SK-N-SH (cell line): ENCODE measurements at places on chromosomes 6 and 20. TPM values are rescaled to one million over a fixed set of nuclear protein-coding genes. Genes with fewer than 3 reads are reported as not detected.

DNA sequence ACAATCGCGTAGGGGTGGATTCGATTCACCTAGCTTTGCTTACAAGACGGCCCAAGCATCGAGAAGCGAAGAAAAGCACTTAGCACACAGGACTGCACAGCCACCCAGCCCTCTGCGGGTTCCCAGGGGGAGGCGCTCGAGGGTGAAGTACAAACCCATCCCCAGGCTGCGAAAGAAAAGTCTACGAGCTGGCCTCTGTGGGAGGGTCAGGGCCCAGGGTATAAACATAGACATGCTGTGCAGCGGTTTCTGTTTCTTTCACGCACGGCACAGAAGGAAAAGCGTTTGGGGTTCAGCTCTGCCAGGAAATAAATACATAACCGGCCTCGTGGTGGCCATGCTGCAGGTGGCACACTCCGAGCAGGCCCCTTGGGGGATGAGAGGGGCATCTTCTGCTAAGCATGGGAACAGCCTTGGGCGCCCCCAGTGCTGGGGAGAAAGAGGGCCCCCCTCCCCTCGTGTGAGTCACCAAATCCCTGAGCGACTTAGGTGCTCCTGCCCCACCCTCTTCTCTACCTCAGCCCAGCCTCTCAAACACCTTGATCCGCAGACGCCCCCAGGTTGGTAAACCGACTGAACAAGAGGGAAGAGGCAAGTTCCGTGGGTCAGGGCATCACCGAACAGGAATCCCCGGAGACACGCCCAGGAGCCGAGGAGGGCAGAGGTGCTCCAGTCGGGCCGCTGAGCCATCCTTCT, 91.6 kb upstream of the RIPOR2 start:
- H3K27me3 ChIP-seq: no peaks in the 10 kb centered on the region
- no peak overlapping the region for H3K27ac ChIP-seq
- DNase-seq: no peak
- H3K36me3 ChIP-seq: no peaks in the 10 kb centered on the region
- H3K4me1 ChIP-seq: peaks cover 14% of the 10 kb centered on the region; the same call in 1 of the 2 replicates

DNA sequence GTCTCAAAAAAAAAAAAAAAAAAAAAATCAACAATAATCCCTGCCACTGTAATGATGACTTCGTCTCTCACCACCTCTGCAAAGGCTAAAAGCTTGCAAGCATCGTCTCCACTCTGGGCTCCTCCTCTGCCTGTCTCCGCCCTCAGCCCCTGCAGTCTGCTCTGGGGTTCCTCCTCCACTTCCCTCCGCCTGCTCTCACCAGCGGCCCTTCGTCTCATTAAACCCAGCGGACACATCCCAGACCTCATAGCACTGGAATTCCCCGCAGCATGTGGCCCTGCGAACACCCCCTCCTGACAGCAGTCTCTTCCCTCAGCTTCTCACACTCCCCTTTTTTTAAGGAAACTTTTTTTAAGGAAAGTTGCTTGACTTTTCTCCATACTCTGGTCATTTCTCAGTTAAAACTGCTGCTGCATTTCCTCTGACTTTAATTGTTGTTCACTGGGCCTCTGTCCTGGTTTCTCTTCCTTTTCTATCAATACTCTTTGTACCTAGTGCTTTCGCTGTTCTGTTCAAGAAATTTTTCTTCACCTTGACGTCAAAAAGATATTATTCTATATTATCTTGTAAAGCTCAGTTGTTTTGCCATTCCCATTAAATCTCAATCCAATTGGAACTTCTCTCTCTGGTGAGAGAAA, 70.9 kb upstream of the PLEKHG1 start:
- no peaks in the 10 kb centered on the region; the same call in 1 of the 2 replicates for H3K27me3 ChIP-seq
- H3K36me3 ChIP-seq: no peaks in the 10 kb centered on the region
- H3K4me3 ChIP-seq: no peak overlapping the region
- no peak for DNase-seq
- no peaks in the 10 kb centered on the region for H3K4me1 ChIP-seq

DNA sequence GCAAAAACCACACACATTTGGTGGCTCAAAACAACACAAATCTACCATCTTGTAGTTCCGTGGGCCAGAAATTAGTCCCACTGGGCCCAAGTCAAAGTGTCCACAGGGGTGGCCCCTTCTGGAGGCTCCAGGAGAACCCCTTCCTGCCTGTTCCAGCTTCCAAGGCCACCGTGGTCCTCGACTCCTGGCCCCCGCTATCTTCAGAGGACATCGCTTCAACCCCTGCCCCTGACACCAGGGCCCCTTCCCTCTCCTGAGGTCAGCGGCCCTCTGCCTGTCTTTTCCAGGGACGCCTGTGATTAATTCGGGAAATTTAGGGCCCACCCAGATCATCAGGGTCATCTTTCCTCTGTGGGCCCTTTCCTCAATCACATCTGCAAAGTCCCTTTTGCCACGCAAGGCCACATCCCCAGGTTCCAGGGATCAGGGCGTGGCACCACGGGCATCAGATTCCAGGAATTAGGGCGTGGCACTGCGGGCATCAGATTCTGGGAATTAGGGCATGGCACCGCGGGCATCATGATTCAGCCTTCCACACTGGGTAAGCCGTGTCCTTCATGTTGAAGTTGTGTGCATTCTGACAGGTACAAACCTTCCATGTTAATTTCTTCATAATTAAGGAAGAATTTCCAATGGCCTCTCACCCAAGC, 59.9 kb upstream of the SMOC2 start:
- no peaks in the 10 kb centered on the region for H3K36me3 ChIP-seq
- H3K27me3 ChIP-seq: no peaks in the 10 kb centered on the region
- H3K27ac ChIP-seq: no peak overlapping the region
- no peaks in the 10 kb centered on the region for H3K4me1 ChIP-seq
- DNase-seq: no peak

DNA sequence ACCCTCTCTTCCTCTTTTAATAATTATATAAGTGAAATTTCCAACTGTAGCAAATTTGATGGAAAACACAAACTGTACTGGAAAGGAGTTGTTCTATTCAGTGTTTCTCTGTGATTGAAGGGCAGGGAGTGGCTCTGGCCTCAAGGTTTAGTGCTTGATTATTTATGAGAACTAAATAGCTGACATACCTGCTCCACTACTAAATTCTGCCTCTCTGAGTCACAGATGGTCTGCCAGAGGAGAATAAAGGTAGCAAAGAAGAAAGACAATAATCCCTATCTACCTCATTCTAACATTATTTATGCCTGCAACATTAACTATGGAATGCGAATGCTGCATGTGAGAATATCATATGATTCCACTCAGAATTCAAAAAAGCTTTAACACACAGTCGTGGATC, 9.3 kb downstream of the BMP5 start:
- no peak for DNase-seq
- H3K4me1 ChIP-seq: no peaks in the 10 kb centered on the region; the same call in 1 of the 2 replicates
- H3K36me3 ChIP-seq: no peaks in the 10 kb centered on the region
- H3K27me3 ChIP-seq: no peaks in the 10 kb centered on the region
- H3K27ac ChIP-seq: no peak overlapping the region

C20orf144 gene
- polyA plus RNA-seq: 0.12 and 0.13 TPM in 2 replicates

ZBTB46 gene
- 0.11 and 0.15 TPM in 2 replicates for polyA plus RNA-seq

DNA sequence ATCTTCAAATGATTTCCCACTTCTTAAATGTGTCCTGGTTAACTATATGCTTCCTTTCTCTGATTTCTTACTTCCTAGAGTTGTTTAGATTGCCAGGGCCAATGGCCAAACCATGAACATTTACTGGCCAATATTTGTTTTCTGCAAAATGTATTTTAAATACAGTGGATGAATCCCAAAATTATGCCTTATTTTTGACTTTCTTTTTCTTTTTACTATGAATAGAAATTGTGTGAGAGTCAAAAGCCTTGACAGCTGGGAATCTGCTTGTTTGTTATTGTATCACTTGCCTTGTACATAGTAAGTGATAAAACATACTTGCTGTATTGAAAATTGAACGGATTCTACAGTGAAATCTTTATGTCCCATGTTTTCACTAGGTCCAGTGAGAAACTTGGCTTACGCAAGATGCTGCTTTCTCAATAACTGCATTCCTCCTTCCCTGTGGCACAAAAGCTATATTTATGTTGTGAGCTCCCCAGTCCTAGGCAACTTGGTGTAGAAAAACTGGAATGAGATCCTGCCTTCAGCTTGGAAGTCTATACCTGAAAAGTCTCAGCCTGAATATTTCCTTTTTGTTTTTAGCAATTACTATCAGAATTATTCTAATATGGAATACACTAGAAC, 295.2 kb downstream of the EPHA7 start:
- DNase-seq: no peak
- no peaks in the 10 kb centered on the region for H3K36me3 ChIP-seq
- H3K4me1 ChIP-seq: no peaks in the 10 kb centered on the region
- H3K27me3 ChIP-seq: no peaks in the 10 kb centered on the region

DNA sequence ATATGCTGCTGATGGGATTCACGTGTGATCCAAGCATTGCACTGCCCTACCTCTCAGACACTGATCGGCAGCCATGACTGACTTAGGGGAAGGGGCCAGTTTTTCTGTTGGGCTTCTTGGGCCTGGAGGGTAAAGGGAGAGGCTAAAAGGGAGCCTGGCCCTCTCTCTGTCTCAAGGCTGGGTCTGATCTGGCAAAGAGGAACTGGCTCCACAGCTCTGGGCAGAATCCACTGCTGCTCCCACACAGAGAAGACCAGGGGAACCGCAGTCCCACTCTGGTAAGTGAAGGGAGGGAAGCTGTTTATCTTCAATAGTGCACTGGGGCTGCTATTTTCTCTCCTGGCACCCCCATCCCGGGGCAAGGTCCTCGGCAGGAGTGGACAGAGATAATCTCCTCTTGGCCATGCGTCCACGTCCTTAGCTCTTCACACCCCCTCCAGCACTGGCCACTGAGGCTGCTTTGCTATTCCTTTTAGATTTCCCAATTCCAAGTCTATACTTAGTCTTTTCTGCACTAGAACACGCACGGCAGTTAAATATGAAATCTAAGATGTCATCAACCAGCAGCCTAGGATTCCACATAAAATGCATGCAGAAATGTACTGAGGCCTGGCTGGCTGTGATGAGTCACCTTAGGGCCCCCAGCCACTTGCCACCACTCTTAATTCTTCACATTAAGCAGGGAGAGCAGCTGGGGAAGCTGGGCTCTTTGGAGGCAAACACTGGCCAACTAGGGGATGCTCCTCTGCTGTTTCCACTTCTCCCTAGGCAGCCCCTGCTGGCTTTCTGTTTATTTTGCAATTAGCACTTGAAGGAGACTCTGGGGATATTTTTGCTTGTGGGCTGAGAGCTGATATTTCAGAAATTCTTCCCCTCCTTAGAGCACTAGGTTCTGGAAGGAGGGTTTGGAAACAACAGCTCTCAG, 87.8 kb upstream of the ARMC2 start:
- no peaks in the 10 kb centered on the region for H3K36me3 ChIP-seq
- peaks cover 6% of the 10 kb centered on the region; the same call in 1 of the 2 replicates for H3K4me1 ChIP-seq
- H3K4me3 ChIP-seq: no peak overlapping the region
- no peak overlapping the region for H3K27ac ChIP-seq

LY6G6D gene
- polyA plus RNA-seq: not detected in 2 replicates

- H3K27ac ChIP-seq: no peak overlapping the region
- no peak for DNase-seq
- H3K4me1 ChIP-seq: no peaks in the 10 kb centered on the region
- no peak overlapping the region for H3K4me3 ChIP-seq
- H3K36me3 ChIP-seq: peaks cover 38% of the 10 kb centered on the region
- no peaks in the 10 kb centered on the region for H3K27me3 ChIP-seq
Measured at GRCh38 chr20:35497780-35498189, 31.7 kb downstream of the C20orf173 start.
